Activated T-cell treated with anti-CD3 and anti-CD28 coated beads, Interleukin-2, amount 50 U/mL, for 1 hour (primary cell): ENCODE measurements at places on chromosomes 4 and X.

DNA sequence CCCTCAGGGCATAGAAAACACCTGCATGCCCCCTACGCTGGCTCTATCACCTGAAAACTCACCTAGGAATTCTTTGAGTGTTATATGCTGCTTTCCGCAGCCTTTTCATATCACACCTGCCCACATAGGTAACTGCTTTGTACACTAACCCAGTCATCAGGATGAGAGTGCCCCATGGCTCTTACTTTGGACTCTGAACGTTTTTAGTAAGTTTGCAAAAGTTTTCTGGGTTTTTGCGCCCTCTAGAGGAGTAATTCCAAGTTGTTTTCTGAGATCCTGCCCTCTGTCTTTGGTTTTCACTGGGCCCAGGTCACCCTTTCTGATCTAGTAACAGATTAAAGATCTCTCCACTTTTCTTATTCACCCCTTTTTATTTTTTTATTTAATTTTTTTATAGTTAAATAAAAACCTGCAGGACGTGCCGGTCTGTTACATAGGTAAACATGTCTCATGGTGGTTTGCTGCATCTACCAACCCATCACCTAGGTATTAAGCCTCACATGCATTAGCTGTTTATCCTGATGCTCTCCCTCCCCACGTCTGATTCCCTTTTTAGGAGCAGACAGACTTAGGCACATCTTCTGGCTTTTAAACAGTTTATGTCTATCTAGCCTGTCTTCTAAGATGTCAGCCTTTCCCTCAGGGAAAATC lies 139.2 kb downstream of the NWD2 start:
- DNase-seq, result no peak

DNA sequence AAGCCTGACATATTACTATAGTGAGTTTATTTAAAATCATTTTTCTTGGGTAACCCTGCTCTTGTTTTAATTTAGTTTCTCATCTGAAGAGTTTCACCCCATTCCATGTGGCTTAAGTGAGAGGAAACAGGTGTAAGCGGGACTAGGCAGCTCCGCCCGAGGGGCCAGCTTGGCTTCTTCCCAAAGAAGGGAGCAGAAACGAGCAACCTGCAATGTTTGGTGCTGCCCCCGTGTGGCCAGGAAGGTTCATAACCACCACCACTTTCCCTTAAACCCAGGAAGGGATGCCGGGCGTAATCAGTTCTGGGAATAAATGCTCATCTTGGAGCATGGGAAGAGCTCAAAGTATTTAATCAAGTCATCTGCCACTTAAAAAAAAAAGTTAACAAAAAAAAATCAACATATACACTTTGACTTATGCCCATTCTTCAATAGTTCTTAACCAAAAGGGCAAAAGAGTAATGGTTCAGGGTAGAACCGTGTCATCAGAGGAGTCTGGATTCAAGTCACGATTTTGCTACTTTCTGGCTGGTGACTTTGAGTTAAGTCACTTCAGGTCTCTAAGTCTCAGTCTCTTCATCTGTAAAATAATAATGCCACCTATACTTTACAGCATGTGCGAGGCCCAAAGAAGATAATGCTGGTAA lies 147.9 kb downstream of the NSUN7 start:
- DNase-seq, result peak; percentile 62

GRCh38 chr4:123340381-123340701 lies 56.3 kb upstream of the SPRY1 start:
- DNase-seq, result no peak

GRCh38 chr4:88836216-88836615 lies 138.6 kb upstream of the NAP1L5 start:
- no peak for DNase-seq

DNA sequence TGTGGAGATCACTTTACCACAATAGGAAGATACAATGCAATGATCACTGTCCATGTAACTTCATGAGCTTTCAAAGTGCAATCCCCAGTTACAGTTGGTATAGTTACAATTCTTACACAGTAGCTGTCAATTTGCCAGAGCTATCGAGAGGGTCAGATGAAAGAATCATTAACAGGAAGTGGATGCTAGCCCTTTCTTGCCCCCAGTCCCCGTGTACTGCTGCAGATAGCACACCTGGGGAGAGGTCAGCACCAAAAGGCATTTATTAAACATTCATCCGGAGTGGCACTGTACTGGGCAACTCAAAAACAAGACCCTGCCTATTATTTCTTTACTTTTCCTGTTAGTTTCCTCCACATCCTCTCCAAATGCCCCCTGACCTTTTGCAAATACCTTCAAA lies 47.7 kb downstream of the SOD3 start:
- DNase-seq, result no peak

DNA sequence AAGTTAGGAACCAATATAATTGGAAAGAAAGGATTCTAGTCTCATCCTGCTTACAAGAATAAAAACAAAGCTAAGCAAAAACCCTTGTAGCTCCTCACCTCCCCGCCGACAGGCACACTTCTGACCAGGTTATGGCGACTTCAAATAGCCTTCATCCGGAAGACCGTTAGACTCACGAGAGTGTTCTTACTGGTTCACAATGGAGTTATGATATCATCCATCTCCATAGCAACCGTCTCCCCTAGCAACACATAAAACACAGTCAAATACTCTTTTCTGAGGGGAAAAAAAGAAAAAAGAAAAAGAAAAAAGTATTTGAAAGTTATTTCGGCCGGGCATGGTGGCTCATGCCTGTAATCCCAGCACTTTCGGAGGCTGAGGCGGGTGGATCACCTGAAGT lies at the start of gene IL13RA2:
Gene IL13RA2 (minus strand): TSS at position 162 of the 400 bp plus-strand sequence. CDS start 347 bp downstream, outside the sequence.
- no peak for DNase-seq

GRCh38 chrX:23228454-23228853 lies 106.2 kb upstream of the PTCHD1 start:
- no peak for DNase-seq

DNA sequence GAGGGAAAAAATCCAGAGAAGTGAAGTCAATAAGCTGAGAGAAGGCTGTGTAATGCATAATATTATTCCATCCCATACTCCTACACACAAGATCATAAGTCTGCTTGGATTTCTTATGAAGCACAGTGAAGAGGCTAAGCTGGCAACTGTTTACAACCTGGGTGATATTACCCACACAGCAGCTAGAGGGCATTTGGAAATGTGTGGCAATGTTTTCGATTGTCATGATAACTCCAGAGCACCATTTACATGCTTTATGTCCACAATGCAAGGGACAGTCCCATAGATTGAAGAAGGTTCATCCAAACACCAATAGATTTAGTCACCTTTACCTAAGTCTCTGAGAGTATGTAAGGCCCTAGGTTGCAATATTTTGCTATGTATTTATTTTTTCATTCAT lies 412.2 kb downstream of the PPP3CA start:
- DNase-seq, result no peak

DNA sequence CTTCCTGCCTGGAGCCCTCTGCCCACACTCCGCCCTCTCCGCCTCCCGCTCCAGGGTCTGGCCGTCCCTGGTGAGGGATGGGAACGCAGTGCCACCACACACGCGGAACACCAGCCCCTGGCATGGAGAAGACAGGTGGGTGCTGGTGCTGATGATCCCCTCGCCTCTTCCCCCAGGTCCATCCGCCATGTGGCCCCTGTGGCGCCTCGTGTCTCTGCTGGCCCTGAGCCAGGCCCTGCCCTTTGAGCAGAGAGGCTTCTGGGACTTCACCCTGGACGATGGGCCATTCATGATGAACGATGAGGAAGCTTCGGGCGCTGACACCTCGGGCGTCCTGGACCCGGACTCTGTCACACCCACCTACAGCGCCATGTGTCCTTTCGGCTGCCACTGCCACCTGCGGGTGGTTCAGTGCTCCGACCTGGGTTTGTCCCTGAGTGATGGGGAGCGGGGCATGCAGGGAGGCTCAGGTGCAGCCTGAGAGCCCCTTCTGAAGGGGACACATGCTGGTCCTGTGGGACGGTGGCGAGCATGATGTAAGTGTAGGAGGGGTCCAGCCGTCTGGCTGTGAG lies 9.8 kb downstream of the BGN start:
- no peak for DNase-seq

GRCh38 chr4:133869486-133869885 lies 332.1 kb downstream of the PABPC4L start:
- DNase-seq, result no peak

DNA sequence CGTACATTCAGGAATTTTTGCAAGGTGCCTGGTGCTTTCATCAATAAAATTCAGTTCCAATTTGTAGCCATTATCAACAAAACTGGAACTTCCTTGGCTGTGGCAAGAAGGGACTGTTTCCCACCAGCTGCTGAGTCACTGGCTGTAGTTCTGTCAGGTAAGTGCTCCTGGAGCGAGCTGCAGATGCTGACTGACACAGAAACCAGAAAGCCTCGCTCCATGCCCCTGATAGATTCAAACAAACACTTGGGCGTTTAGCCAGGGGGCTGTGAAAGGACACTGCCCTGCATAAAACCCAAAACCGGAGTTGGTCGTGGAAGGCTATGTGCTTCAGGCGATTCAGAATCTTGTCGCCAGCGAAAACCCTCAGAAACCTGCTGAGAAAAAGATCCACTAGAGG lies 188.4 kb upstream of the FAM9B start:
- no peak for DNase-seq

- DNase-seq, result no peak
Measured at GRCh38 chrX:55759478-55759877, 41.9 kb downstream of the RRAGB start.

DNA sequence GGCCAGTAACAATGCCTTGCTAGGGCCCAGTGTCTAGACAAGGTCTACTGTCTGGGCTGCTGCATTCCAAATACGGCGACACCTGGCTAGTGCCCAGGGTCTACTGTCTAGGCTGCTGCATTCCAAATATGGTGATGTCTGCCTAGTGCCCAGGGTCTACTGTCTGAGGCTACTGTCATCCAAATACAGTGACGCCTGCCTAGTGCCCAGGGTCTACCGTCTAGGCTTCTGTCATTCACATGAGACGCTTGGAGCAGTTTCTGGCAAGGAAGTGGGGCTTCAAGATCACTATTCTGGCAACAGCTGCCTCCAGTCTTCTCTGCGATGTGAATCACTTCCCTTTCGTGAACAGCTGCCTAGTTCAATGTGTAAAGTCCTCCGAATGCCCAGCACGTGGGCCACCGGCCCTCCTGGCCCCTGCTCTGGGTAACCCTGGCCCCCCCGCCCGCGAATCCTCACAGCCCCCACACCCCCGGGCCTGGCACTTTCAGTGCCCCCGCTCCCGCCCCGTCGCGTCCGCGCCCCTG lies 12.7 kb downstream of the ACOX3 start:
- DNase-seq, result no peak

- peak; percentile 43 for DNase-seq
Measured at GRCh38 chrX:70755850-70756249, 152.7 kb downstream of the TEX11 start.

- DNase-seq, result peak; percentile 74
Measured at GRCh38 chr4:89307446-89308160, at the start of gene GPRIN3. Gene GPRIN3, minus strand, starts transcription at chr4:89307800. Its CDS starts 57,690 bp downstream, at chr4:89250110.

DNA sequence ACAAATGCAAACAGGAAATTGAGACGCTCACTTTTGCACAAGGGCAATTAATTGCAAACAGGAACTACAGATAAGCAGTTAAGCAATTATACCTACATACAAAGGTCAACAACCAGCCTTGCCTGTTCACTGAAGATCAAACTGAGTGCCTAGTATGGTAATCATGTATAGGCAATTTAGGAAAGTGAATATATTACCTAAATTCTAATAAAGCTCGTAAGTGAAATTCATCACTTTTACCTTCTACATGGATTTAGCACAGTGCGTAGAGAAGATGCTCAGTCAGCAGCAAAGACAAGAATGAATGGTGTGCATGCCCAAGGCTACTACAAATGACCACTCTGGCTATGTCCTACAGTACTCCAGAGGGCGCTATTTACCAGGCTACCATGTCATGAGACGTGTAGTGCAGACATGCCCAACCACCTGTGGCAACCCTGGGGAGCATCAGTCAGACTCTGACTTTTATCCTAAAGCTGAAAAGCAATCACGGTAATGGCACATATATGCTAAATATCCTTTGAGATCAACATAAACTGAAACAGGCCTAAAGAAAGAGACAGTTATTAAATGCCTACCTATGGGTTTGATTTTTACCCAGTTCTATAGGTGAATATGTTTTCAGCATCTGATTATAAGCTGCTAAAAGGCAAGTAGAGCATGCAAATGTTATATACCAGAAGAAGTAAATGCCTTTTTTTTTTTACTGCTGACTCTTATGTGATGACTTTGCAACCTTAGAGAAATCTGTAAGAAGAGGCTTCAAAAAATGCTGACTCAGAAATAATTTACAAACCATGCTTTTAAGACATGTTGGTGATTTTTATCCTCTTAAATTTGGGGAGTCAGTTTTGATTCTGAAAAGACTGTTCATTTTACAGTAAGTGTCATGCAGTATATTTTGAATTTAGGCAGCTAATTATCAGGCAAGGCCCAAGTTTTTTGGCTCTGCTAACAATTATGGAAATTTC lies 178.0 kb downstream of the PPP3CA start:
- DNase-seq, result peak; percentile 25

DNA sequence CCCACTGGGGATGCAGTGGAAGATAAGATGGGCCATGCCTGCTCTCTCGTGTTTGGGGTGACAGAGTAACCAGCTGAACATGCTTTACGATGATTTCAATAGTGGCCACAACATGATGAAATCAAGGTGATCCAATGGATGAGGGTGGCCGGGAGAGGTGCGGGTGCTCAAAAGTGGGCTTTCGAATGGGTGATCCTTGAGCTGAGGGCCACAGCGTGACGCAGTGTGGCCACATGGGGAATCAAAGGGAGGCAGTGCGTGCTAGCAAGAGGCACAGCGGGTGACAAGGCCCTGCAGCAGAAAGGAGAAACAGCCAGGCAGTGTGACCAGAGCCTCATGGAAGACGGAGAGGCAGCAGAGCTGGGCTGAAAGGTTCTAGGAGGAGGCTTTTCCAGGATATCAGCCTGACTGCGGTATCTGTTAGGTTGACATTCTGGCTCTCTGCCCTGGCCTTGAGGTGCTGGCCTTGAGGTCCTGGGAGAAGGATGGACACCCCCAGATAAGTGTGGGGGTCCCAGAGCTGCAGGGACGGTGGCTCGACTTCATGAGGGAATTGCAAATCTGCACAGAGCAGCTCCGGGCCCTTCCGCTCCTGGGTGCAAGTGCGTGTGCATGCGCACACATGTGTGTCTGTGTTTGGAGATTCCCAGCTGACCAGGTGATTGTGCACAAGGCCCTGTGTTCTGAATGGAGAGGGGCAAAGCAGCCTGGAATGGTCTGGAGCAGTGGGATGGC lies 38.0 kb upstream of the GPR78 start:
- DNase-seq, result peak; percentile 2

GRCh38 chr4:104967034-104967401 lies 179.7 kb upstream of the TET2 start:
- DNase-seq, result no peak

DNA sequence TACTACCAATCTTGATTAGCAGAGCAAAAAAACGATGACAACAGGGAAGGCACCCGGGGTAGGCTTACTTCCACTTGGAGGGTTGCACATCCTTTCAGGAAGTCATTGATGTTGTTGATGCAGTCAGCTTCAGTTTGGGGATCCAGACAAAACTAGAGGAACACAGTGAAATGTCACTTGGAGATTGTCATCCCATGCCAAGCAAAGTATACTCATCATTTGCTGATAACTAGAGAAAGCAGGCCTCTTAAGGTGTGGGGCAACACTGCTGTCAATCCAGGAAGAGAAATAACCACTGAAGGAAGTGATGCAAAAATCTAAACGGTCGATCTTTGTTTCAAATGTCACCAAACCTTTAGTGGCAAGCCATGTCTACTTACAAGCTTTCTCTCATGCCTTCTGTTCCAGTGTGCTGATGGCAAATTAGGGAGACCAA lies 1.4 kb downstream of the ARHGEF6 start:
- DNase-seq, result no peak

GRCh38 chrX:23770142-23770541 lies 12.8 kb upstream of the SAT1 start:
- no peak for DNase-seq
